Fibroblast of skin of right quadriceps (primary cell): ENCODE measurements at places on chromosomes 2 and 18.
A peak's percentile ranks its signal among the peaks of the same experiment; 100 is the strongest.

- DNase-seq, result peak; percentile 69
Observed at GRCh38 chr2:204738721-204739120, 193.4 kb downstream of the PARD3B start.

DNA sequence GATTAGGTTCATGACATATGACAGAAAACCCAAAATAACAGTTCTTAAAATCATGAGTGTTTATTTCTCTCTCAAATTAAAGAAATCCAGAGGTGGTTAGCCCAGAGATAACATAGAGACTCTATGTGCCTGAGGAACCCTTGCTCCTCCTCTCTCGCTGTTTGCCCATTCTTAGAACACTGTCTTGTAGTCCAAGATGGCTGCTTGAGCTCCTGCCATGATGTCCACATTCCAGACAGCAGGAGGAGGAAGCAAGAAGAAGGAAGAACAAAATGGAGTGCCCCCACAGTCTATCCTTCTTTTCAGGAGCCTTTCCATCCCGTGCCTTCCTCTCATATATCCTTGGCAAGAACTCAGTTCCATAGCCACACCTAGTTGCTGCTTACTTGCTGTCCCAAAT lies 13.9 kb upstream of the ST8SIA5 start:
- no peak for DNase-seq

- DNase-seq, result no peak
Observed at GRCh38 chr2:3725458-3726250, 22.3 kb downstream of the DCDC2C start.

GRCh38 chr2:160252278-160252887 lies 52.3 kb upstream of the ITGB6 start:
- peak; percentile 42 for DNase-seq

DNA sequence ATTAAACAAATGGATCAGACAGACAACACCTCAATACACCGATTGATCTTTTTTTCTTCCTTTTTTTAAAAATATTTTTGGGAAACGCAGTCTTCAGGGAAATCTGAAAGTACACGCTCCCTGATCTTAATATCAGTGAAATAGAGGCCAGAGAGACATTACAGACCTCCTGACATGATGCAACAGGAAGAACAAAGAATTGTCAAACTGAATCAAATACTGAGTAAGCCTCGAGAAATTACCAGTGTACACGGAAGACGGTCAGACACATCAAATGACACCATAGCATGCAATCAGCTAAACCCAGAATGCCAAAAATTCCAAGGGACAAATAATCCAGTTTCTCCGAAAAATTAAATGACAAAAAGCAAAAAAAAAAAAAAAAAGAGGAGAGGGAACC lies 80.2 kb upstream of the NFU1 start:
- no peak for DNase-seq

- no peak for DNase-seq
Observed at GRCh38 chr2:142601794-142602193, 275.7 kb upstream of the KYNU start.

DNA sequence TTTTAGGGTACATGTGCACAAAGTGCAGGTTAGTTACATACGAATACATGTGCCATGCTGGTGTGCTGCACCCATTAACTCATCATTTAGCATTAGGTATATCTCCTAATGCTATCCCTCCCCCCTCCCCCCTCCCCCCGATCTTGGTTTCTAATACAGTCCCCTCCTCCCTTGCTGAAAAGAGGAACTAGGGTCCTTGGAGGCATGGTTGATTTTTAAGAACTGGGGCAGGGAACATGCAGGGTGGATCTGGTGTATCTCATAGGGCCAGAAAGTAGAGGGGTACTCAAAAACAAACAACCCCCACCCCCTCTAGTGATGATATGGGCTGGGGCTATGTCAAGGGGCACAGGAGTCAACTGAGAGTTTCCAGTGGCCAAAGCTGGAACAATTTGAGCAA lies 153.4 kb downstream of the UBR3 start:
- DNase-seq, result no peak
